ENCODE measurements at places on chromosomes 1 and 21.
A peak's percentile ranks its signal among the peaks of the same experiment; 100 is the strongest.

DNA sequence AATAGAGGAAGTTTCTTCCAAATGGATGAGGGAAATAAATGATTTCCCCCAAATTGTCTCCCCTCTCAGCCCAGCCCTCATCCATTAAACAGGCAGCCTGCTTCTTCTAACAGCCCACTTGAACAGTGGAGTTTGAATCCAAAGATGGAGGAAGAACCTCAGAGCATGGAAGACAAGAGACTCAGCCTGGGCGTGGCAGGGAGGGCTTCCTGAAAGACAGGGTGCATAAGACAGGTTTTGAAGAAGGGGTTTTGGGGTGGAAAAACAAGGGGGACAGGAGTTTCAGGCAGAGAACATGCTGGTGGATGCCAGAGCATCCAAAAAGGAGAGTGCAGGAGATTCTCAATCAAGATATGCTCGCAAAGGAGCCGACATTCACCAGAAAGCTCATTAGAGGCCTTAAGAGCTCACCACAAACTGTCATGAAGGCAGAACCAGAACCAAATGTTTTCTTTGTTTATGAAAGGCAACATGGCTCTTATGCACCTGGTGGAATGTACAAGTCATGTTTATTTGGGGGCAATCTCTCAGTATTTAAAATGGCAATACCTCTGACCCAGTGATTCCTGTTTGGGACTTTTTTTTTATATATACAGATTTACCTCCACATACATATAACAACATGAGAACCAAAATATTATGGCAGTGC, 26.5 kb upstream of the TSPEAR start:
- peak; percentile 45 for DNase-seq

- no peak for DNase-seq
Observed at GRCh38 chr1:91718368-91718767, 167.6 kb downstream of the TGFBR3 start.

- DNase-seq, result no peak
Observed at GRCh38 chr1:185385991-185386390, 68.9 kb upstream of the IVNS1ABP start.

DNA sequence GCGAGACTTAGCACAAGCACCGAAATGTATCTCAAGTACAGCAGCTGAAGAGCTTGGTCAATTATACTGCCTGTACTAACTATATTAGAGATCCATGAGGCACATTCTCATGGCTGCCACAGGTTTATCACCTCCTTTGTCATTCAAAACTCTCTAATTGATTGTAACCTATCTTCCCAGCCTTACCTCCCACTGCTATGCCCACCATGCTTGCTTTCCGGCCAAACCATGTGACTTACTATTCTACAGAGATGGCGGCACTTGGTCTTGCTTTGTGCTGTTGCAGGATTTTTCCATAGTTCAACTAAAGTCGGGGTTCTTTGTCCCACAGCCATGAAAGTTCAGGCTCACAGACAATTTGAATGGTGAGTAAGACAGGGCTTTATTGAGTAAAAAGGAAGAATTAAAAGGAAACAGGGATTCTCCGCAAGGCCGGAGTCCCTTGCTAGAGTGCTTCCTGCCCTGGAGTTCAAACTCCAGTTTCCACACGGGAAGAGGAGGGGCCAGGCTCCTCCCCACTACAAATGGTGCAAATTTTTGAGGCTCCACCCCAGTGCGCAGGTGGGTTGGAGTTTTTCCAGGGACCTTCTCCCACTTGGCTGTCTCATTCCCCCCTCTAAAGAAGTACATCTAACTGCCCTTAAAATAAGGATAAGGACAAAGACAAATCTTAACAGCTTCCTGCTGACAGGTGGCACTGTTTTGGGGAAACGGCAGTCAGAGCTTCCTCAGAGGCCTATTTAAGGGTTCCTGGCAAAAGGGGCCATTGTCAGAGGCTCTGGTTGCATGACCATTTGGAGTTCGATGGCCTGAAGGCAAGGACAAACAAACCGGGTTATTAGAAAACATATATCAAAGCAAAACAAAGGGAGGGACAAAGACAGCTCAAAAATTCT, 28.7 kb downstream of the FMO2 start:
- DNase-seq, result peak; percentile 40

DNA sequence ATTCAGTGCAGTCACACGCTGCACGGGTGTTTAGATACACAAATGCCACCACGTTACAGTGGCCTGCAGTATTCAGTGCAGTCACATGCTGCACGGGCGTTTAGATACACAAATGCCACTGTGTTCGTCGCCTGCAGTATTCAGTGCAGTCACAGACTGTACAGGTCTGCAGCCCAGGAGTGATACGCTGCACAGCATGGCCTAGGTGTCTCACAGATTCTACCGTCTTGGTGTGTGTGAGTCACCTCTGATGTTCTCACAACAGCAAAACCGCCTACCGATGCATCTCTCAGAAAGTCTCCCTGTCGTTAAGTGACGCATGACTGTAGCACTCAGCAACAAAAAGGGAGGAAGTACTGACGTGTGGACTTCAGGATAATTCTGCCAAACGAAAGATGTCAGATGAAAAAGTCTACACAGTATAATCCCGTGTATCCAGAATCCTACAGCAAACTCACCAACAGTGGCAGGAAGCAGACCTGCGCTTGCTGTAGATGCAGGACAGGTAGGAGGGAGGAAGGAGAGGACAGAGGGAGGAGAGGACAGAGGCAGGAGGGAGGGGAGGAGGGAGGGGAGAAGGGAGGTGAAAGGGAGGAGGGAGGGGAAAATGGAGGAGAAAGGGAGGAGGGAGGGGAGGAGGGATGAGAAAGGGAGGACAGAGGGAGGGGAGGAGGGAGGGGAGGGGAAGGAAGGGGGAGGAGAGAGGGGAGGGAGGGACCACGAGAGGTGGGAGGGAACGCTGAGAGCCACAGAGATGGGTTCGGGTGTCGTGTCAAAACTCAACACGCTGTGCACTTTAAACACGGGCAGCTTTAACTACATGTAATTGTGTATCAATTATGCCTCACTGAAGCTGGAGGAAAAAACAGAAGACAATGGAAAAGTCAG, 36.3 kb upstream of the PCBP3 start:
- no peak for DNase-seq

DNA sequence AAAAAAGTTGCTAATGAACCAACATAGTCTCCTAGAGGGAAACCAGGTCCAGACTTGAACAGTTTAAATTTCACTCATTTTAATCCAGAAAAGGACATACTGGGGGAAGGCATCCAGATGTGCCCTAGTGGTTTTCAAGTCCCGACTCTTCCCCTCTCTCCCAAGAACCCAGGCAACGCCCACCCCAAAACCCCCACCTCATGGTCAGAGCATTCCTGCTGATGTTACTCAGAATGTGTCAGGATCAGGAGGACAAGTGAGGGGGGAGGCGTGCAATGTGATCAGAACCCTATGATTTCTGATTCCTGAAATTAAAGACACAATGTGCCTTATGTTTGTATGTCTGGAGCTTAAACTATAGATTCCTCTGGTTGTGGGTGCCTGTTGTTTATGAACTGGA, 1.6 kb upstream of the CTSK start:
- DNase-seq, result no peak

- no peak for DNase-seq
Observed at GRCh38 chr21:30234643-30235042, 18.7 kb upstream of the CLDN8 start.

- no peak for DNase-seq
Observed at GRCh38 chr1:88453295-88453694, 230.8 kb upstream of the PKN2 start.

DNA sequence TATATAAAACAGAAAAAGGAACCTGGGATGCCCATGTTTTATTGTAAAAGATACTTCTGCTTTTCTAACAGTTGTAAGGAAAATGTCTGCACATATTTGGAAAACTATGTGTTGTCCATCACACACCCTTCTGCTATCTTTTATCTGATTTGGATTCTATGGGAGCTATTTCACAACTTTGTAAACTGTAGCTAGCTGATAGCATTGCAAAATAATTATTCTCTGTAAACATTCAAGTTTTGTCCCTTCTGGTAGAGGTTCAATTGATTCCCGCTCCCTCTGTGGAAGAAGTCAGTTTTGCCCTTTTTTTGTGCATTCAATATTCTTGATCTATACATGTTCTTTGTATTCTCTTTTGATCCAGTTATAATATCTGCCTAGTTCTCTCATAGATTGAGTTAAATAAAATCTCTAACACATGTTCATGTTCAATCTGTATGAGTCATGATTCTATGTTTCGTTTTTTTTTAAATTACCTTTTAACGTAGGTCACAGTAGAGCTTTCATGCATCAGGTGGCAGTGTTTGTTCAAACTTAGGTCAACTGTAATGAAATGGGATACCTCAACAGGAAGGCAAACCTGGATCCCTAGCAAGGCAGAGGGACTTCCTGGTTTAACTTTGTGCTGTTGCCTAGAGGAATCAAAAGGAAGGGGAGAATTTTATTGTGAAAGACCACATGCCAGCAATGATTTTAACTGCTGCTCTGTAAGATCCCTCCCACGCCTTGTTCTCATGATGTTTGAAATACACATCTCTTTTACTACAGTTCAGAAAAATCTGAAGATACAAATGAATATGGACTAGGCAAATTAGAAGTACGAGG, 26.0 kb upstream of the BCL9 start:
- DNase-seq, result peak; percentile 34

GRCh38 chr21:44892536-44893277, 19.2 kb upstream of the PTTG1IP start:
- DNase-seq, result peak; percentile 71

- peak; percentile 44 for DNase-seq
Observed at GRCh38 chr1:58848818-58849411, 65.1 kb upstream of the JUN start.

DNA sequence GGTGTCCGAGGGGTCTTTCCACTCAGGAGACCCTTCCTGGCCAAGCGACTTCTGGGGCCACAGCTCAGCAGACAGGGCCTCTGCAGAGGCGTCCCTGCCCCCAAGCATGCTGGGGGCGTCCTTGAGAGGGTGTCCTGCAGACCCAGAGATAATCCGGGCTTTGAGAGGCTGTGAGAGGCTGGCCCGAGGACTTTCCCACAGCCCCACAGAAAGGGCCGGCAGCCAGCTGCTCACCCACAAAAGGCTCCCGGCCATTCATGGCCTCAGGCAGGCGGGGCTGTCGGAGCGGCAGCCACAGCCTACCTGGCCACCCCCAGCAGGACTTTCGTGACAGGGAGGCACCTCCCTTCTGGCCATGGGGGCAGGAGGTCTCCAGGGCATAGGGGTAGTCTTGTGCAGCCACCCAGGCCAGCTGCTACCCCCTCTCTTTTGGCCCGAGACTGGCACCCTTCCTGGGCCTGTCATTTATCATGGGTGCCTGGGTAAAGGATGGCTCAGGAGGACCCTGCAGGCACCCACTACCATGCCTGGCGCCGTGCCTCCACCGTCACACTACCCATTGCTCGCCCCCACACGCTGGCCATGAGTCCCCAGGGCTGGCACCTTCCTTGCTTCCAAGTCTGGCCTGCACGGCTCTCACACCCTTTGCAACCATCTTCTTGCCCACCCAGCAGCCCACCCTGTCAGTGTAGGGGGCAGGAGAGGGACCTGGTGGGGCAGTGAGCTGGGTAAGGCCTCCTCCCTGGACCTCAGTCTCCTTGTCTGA, 11.1 kb upstream of the TNFRSF14 start:
- DNase-seq, result no peak

DNA sequence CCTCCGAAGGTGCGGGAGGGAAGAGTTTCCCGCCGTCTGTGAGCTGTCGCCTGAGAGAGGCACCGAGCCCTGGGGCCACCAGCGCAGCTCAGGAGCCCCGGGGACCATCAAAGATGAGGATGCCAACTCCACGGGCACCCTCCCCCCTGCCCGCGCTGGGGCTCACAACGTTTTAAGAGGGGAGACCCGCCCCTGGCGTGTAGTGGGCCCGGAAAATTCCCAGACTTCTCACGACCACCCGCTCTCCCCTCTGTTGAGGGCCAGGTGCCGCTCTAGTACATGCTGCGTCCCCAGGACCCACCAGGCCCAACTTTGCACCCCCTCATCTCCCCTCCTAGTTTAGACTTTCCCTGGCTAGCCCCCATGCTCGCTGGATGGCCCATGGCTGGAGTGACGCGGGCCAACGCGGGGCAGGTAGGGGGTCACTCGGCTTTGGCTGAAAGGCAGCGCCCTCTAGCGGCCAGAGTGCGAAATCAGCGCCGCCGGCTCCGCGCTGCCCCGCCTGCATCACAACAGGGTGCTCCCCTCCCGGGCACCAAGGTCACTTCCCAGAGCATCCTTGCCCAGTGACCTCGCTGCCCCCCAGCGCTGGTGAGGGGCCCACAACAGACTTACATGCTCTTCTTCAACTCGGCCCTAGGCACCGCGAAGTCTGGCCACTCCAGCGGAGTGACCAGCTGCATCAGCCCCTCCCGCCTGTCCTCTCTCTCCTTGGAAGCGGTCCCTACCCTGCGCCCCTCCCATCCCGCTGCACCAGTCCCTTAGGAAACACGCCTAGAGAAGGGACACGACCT, 1.8 kb downstream of the CD160 start:
- DNase-seq, result peak; percentile 89

- no peak for DNase-seq
Observed at GRCh38 chr1:58997637-58998036, 213.8 kb upstream of the JUN start.

- DNase-seq, result peak; percentile 18
Observed at GRCh38 chr1:55702064-55702463, 486.9 kb upstream of the USP24 start.

- DNase-seq, result peak; percentile 7
Observed at GRCh38 chr1:186188004-186188539, 187.0 kb downstream of the TPR start.

DNA sequence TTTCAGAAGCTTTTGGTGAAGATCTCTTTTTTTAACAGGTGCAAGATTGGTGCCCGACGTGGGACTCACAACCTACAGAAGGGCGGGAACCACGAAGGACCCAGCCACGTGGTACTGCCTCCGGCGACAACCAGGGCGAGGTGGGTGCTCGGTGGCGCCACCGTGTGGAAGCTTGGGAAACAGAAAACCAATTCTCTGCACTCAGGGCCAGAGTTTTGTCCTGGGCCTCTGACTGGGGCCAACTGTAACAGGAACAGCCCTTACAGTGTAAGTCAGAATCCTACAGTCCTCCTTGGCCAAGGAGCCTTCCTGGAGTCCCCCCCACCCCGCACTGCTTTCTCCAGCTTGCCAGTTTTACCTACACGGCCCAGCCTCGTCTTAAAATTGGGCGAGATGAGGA, 11.6 kb upstream of the S100A7A start:
- DNase-seq, result peak; percentile 56

DNA sequence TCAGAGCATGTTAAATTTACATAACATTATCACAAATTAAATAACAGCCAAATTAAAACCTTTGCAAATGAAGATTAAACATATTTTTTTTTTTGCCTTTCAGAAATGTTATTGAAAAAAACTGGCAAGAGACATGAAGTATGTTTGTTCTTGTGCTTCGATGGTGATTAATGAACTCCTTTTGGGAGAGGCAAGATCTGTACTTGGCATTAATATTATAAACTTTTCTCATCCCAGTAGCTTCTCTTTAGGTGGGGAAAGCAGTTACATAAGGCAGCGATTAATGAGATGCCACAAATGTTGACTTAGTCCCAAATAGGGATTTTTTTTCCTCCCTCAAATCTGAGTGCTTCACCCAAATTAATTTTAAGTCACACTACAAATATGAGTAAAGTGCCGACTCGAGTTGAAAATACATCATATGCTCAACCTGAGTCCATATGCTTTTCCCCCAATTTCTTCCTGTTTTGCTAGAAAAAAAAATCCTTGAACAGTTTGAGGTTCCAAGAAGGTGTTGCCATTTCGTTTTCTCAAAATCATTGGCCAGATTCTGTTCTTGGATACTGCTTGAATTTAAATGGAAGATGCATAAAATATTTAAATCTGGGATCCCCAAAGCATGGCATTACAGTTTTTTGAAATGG, 294.5 kb downstream of the VAV3 start:
- no peak for DNase-seq

All from ELF-1 (cell line).